ENCODE measurements at places on chromosomes 2 and 18.

GRCh38 chr2:27117995-27118524 is 868 bp downstream of the CGREF1 start:
- no peak for DNase-seq

GRCh38 chr18:41390309-41390708 is 564.7 kb upstream of the PIK3C3 start:
- DNase-seq = no peak

- DNase-seq = no peak
Measured at GRCh38 chr2:182730486-182730885, 14.4 kb downstream of the DNAJC10 start.

DNA sequence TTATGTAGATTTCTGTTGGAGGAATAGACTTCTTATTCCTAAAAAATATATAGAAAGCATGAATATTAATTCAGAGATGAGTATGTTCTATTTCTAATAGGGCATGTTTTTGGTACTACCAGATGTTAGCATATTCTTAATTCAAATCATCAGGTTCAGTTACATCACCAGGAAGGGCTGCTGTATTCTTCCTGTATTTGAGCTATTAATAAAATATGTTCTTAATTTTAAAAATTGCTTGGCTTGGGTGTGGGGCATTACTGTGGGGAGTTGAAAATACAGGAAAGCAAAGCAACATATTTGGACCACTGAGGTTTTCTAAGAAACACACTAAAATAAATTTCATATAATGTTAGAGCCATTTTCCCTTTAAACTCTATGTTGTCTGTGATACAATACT is 343.0 kb downstream of the EPHA4 start:
- no peak for DNase-seq

- no peak for DNase-seq
Measured at GRCh38 chr2:222239945-222240675, 58.7 kb downstream of the PAX3 start.

DNA sequence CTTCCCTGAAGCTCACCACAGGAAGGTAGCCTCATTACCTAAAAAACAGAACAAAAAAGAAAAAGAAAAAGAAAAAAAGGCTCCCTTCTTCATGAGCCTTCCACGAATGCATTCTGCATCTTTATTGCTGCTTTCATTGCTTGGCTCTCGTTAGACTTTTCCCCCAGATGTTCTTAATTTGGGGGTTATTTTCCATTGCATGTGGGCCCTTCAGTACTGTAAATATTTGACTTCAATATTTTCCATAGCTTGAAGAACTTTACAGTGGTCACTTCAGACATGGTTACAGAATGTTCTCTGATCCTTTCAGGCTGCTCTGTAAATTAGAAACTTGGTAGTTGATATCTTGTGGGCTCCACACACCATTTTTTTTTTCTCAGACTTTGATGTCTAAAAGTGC is 65.6 kb upstream of the COPS8 start:
- DNase-seq = no peak

DNA sequence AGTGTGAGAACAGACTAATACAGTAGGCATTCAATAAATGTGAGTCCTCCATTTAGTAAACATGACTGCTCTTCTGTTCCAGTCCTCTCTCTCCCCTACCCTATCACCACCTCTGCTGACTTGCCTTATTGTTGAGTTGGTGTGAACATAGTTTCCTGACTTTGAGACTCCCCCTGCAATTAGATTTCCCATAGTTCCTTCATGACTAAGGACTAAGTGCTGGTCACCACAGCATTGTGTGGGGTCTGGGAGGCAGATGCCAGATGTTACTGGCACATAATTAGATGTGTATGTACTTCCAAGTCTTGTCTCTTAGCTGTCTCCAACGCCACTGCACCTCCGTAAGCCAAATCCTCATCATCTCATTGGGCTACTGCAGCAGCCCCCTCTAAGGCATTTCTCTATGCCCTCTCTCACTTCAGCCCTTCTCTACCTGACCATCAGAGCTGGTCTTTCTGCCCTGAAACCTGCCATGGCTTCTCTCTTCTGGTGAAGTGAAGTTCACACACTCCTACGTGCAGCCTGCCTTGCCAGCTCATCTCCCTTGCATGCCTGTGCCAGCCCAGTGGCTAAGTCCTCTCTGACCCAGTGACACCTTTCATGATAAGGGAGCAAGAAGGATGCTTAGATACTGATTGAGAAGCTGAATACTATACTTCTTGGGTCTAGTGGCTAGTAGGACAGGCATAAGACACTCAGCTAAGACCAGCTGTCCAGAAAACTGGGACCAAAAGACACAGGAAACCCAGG is 81.6 kb upstream of the ALPP start:
- DNase-seq = no peak

DNA sequence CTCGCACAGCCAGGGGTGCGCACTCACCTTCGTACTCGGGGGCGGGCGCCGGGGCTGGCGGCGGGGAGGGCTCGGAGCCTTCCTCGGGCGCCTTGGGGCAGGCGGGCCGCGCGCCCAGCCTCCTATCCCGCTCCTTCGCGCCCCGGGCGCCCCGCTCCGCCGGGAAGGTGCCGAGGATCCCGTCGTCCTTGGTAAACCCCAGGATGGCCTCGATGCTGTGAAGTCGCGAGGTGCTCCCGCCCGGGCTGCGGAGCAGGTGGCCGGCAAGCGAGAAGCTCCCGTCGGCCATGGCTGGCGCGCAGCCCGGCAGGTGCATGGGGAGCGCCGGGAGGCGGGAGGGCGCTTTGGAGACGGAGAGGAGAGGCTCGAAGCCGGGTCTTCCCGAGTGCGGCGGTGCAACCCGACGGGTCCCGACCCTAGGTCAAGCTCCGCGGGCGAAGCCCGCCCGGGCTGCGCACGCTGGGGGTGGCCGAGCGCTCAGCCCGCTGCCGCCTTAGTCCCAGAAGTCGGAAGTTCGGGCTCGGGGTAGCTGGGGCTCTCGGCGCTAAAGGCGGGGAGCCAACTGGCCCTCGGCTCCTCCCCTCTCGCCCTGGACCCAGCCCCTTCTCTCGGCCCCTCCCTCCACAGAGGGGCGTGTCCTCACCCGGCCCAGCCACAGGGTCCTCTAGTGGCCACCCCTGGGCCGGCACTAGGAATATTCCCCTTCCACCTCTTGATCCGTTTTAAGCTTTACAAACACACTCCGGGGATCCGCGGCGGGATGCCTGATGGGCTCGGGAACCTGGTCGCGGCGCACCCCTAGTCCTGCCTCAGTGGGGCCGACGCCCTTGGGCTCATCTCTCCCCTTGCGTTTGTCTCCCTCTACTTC is at the start of gene RAX:
Gene RAX (minus strand): TSS at position 564 of the 868 bp plus-strand sequence. CDS start 248 bp downstream, at position 316.
- no peak for DNase-seq

DNA sequence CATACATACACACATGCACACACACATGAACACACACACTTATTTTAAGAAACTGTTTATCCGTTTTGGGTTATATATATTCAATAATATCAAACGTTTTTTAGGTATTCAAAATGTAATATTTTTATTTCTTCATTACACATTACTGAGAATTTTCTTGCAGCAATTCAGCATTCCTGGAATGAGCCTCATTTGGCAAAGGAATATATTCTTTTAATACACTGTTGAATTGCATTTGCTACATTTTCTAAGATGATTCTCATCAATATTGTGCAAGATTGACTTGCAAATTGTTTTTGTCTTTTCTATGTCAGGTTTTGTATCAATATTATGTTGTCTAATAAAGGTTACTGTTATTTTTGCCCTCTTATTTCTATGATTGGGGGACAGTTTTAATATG is 276.1 kb upstream of the CYP26B1 start:
- DNase-seq = no peak

- no peak for DNase-seq
Measured at GRCh38 chr2:69241093-69241492, 145.9 kb downstream of the GFPT1 start.

- no peak for DNase-seq
Measured at GRCh38 chr2:13001408-13001807, 284.7 kb downstream of the TRIB2 start.

DNA sequence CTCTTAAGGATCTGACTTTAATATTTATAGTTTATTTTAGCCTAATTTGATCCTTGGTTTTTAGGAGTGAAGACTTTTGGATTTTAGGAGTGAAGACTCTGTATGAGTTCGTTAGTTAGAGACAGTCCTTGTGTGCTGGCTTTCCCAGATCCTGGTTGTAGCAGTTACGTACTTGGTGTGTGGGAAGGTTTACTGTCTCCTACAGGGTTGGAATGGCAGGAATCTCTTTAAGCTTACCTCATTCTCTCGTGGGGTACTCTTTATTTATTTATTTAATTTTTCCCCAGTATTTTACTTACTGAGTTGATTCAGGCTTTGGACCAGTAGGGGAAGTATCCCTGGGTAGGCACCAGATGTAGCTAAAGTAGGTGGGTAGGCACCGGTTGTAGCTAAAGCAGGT is 1.8 kb upstream of the CXCR2 start:
- DNase-seq = no peak

GRCh38 chr2:230868161-230868946 is 3.6 kb downstream of the ITM2C start:
- DNase-seq = no peak

DNA sequence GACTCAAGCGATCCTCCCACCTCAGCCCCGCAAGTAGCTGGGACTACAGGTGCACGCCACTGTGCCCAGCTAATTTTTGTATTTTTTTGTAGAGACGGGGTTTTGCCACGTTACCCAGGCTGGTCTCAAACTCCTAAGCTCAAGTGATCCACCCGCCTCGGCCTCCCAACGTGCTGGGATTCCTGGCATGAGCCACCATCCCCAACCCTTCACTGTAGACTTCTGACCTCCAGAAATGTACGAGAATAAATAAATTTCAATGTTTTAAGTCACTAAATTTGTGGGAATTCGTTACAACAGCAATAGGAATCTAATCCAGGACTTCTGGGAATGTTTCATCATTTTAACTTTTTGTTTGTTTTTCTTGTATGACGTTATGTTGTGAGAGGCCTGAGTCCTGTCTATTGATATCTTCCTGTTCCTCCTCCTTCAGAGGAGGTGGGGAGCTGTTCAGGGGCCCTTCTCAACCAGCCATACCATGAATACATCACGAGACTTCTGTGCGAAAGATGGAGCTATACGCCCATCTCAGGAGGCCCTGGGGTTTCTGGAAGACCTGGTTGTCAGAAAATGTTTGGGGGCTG is 40.0 kb downstream of the TEX44 start:
- no peak for DNase-seq

- DNase-seq = peak; percentile 34
Measured at GRCh38 chr2:234394450-234394849, 102.4 kb downstream of the ARL4C start.

DNA sequence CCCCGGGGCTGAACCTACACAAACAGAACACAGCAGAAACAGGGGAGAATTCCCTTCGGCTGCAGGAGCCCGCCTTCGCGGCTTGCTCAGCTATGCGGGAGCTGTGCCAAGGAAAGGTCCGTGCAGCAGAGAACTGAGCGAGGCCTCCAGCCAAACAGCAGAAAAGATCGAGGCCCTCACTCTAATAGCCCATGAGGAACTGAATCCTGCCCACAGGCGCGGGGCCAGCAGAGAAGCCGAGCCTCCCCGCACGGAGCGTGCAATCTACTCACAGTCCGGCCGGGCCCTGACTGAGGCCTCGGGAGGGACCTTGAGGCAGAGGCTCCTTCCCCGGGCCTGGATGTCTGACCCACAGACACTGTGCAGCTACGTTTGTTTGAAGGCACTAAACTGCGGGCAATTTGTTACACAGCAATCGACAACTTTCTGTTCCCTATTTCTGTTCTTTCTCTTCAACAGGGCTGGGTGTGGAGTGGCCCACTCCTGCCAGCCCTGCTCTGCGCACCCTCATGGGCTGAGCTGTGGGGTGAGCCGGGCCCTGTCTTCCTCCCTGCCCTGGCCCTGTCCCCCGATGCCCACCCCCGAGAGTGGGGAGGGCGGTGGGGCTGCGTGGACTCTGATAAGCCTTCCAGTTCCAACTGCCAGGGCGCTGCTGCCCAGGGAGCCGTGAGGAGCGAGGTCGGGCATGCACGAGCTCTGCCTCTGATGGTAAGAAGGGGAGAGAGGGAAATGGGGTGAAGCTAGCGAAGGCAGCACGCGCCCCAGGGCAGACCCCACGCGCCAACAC is 13.7 kb downstream of the HES6 start:
- no peak for DNase-seq

DNA sequence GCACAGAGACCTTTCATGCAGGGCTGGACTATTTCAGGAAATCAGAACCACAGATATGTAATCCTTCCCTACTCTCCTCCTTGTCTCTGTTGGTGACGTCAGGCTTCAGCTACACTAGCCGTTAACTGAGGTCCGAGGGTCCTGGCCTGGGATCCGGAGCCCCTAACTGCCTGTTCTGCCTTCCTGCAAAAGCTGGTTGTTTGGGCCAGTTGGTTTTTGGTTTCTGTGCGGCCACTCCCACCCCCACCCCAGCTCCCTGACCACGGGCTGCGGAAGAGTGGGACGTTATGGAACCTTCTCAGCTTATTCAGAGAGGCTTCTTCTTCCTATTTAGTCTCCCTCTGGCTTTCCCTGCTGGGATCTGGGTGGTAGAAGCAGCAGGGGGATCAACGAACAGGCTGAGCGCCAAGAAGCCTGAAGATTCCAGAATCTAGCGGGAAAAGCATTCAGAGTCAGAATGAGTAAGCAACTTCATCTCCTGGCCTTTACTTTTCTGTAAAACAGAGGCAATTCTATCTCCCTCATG is 49.3 kb upstream of the ROCK2 start:
- DNase-seq = no peak

- DNase-seq = no peak
Measured at GRCh38 chr2:235255693-235256092, 238.2 kb upstream of the AGAP1 start.

DNA sequence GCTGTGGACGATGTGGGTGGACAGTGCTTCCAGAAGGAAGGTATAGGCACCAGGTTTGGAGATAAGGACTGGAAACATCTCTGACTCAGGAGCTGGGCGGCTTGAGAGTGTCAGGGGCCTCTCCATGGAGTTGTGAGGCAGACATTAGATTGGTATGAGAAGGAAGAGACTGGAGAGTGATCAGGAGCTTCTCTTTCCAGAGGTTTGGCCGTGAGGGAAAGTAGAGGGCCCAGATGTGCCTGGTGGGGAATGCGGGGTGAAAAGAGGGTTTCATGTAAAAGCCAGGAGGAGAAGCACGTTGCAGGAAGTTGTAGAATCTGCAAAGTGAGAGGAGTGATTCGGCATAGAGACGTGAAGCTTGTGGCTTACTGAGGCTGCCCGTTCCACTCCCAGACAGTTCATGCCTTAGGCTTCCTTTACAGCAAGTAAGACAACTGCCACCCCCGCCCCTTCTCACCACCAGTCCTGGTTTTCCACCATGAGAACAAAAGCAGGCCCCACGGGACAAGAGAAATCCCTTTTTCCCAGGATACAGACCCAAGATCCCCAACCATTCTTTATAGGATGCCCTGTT is 166.3 kb upstream of the HDAC4 start:
- no peak for DNase-seq

DNA sequence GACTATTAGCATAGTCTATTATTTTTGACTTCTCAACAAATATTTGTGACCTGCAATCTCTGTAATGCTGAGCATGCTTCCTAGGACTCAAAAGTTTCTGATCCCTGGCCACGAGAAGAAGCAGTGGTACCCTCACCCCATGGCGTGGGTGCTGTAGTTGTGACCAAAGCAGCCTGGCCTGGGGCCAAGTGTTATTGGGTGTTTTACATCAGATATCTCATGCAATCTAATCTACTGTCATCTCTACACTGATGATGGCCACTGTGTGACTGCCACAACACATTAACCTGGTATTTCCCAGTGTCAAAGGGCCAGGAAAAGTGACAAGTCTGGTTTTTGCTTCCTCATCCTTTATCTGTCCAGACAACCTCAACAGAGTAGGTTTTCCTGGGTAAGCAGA is 80.8 kb upstream of the WIPF1 start:
- peak; percentile 22 for DNase-seq

- DNase-seq = no peak
Measured at GRCh38 chr2:174153757-174154680, 94.3 kb downstream of the OLA1 start.

Data from CD4-positive, alpha-beta T cell treated with Interleukin-17A for 4 hours (primary cell).